ENCODE measurements at places on chromosomes 13 and 19.

DNA sequence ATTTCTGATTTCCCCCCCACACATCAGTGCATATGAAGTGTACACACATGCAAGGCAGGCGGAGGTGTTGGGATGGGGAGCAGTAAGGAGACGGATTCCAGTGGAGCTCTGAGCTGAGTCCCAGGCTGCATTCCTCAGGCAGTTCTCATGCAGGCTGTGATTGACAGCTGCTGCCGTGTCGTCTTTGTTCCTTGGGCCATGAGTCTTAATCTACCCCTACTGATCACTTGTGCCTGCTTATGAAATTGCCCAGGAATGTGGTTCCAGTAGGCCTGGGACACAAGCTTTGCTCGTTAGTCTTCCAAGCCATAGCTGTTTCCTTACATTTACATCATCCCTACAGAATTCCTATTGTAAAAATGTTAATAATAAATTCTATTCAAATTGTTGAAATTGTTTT is 1241.9 kb downstream of the UQCRFS1 start:
- DNase-seq = peak; percentile 56

GRCh38 chr13:37766502-37766901 is 103.1 kb downstream of the TRPC4 start:
- DNase-seq = no peak

DNA sequence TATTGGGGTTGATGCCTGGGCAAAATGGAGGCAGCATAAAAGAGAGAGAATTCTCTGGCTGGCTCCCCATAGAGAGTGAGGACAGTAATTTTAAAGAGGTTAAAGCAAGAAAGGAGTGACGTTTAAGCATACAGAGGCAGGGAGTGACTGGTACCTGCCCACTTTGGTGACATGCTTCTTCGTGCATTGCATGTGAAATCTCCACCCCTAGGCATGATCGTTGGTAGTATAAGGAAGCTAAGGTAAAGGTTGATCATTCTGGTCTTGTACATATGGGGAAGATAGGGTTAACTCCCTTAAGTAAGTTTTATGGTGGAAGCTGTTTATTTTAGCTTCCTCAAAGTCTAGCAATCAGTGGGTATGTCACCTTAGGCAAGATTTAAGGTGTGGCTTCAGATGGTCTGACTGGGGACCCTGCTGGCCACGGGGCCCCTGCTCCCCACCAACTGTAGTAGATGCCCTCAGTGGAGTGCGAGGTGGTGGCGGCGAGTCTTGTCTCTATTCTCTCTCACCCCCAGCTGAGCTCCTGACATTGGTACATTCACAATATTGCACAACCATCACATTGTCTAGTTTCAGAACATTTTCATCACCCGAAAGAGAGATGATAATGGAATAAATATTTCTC is 797.5 kb upstream of the SPRY2 start:
- DNase-seq = no peak

DNA sequence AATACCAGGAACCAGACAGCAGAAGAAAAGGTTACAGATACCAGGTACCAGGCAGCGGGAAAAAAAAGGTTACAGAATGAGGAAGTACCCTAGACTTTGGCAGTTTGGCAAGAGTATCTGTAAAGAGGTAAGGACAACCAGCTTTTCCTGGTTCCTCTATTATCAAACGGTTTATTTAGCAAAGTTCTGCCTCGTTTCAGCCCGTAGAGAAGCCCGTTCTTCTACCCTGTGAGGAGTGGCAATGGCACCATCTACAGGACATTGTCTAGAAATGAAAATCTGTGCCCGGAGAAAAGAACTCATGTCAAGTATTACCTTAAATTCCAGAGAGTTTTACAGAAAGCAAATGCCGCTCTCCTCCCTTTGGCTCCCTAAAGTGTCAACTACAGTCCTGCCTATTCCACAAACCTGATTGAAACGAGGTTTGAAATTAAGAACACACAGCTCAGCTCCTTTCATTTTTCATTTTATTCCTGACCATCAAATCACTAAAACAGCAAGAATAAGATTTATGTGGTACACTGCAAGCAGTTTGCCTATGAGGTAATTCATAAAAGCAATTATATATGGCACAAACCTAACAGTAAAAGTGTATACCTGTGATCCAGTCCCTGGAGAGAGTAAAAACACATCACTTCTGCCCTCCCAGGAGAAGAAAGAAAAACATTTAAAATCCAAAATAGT is 226.3 kb downstream of the SLC7A1 start:
- DNase-seq = peak; percentile 43

GRCh38 chr19:43534816-43535761 is 2.1 kb downstream of the ZNF575 start:
- peak; percentile 38 for DNase-seq

- peak; percentile 86 for DNase-seq
These were observed 2.4 kb downstream of the ZMYM5 start for GRCh38 chr13:19860884-19861655.

GRCh38 chr13:43100667-43101066 is 77.3 kb downstream of the DNAJC15 start:
- DNase-seq = no peak

DNA sequence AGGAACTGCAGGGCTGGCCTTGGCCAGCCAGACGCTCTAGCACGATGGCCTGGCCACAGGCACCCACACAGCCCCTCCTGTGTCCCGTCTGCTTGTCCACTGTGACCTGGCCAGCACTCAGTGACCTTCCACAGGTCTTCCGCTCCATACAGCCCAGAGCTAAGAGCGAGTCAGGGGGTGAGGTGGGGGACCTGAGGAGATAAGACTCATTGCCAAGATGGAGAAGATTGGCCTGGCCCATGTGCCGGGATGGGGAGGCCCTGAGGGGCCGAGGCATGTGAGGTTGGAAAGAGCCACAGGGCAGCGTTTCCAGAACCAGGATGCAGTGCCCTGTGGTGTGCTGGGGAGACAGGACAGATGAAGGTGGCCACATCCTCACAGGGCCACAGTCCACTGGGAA is 10.2 kb upstream of the SLC7A9 start:
- no peak for DNase-seq

DNA sequence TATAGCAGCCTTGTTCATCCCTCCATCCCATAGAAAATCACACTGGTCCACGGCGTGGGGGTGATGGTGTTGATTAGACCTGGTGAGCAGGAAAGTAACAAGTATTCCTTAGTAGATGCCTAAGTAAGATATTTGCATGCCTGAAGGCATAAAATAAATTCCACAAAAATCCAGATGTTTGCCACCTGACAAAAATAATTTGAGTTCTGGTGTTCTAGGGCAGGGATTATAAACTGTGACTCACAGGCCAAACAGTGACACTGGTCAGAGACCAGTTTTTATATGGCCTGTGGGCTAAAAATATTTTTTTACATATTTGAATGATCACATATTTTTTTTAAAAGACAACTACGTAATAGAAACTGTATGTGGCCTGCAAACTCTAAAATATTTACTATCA is 310.7 kb downstream of the RFC3 start:
- DNase-seq = peak; percentile 81

DNA sequence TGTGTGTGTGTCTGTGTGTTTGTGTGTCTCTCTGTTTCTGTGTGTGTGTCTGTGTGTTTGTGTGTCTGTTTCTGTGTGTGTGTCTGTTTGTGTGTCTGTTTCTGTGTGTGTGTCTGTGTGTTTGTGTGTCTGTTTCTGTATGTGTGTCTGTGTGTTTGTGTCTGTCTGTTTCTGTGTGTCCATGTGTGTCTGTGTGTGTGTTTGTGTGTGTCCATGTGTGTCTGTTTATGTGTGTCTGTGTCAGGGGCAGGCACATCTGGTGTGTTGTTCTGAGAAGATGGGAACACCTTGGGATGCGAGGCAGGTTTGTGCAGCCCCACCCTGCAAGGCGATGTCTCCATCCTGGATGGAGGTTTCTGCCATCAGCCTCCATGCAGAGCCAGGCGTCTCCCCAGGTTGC is 275.8 kb upstream of the SOX1 start:
- no peak for DNase-seq

- peak; percentile 61 for DNase-seq
These were observed 87.9 kb downstream of the LRCH1 start for GRCh38 chr13:46640843-46641242.

DNA sequence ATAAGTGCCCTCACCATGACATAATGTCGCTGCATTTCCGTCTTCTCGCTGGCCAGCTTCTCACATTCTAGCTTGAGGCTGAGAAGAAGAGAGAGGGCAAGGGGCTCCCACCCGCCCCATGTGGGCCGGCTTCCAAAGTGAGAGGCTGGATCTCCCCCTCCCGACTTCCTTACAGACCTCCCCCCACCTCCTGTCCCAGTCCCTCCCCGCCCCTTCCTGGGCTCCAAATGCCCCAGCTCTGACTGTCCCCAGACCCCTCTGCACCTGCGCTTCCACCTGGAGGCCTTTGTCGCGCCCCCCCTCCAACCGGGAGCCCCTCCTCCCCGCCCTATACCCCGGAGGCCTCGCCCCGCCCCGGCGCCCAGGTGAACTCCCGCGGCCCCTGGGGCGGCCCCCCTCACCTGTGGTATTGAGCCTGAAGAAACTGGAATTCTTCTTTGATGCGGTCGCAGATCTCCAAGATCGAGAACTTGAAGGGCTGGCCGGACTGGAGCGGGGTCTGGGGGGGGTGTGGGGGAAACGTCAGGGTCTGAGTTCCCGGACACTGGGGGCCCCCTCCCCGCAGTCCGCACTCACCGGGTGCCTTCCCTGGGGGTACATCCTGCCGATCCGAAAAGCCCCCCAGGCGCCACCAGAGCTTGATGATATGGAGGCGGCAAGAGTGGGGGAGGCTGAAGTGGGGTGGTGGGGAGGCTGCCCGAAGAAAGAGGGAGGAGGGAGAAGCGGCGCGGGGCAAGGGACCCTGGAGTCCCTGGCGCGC is 595 bp downstream of the TLE2 start:
- DNase-seq = no peak

DNA sequence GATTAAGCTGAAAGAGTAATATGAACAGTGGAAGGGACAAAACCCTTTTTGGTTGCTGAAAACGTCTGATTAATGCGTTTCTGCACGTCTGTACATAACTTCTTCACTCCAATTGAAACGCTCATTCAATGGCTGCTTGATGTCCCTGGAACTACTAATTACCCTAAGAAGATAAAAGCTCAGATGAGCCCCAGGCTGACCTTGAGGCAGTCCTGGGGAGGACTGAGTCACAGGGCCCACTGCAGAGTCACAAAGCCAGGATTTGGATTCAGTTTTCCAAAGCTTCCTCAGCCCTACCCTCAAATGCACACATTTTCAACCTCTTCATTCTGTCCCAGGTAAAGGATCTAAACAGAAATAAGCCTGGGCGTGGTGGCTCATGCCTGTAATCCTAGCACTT is 75.0 kb upstream of the FLT1 start:
- no peak for DNase-seq

- DNase-seq = no peak
These were observed 13.4 kb downstream of the OLFM4 start for GRCh38 chr13:53041968-53042516.

GRCh38 chr13:113915012-113915763 is 51.3 kb upstream of the GAS6 start:
- DNase-seq = no peak

- no peak for DNase-seq
These were observed 18.5 kb downstream of the SLC27A1 start for GRCh38 chr19:17488593-17489391.

- DNase-seq = no peak
These were observed 160.0 kb upstream of the ATXN8OS start for GRCh38 chr13:69947582-69947981.

GRCh38 chr13:77415253-77416071 is 88.6 kb upstream of the MYCBP2 start:
- DNase-seq = no peak

GRCh38 chr19:19485161-19485997 is 30.0 kb downstream of the TSSK6 start:
- DNase-seq = peak; percentile 62

GRCh38 chr19:5489551-5489950 is 34.3 kb downstream of the ZNRF4 start:
- DNase-seq = no peak

DNA sequence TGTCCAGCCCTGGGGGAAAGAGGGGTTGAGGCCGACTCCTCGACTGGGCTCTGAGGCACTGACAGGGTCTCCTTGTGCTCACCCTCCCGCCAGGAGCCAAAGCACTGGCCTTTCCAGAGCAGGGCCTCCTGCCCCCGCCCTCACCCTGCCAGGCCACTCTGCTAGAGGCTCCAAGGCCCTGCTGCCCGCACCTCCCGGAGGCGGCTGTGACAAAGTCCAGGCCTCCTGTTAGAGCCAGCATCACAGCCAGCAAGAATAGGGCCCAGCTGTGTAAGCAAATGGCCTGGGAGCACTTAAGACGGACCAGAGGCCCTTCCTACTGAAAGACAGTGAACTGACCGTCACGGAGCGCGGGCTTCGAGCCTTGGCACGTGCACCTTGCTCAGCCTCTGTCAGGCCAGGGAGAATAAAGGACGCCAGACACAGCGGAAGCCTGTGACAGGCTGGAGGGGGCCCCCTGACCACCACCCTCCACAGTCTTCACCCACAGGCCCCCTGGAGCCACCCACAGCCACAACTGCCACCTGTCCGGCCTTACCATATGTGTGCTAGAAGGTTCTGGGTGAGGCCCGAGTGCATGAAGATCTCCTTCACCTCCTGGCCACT is 50.9 kb downstream of the EPS15L1 start:
- no peak for DNase-seq

DNA sequence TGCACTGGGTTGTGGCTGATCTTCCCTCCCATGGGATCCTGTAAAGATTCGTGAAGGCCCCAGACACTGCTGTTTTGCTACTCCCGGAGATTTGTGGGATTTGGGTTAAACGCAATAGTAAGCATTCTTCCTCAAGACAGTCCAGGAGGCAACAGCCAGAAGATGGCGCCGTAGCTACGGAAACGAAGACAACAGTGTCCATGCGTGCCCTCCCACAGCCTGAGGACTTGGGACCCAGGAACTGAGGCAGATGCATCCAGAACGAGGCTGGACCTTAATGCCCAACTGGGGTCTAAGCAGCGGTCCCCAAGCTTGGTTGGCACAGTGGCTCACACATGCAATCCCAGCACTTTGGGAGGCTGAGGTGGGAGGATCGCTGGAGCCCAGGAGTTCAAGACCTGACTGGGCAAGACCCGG is 57.6 kb upstream of the ZNF507 start:
- DNase-seq = peak; percentile 65

GRCh38 chr19:3263866-3264265 is 39.4 kb downstream of the CELF5 start:
- DNase-seq = no peak

DNA sequence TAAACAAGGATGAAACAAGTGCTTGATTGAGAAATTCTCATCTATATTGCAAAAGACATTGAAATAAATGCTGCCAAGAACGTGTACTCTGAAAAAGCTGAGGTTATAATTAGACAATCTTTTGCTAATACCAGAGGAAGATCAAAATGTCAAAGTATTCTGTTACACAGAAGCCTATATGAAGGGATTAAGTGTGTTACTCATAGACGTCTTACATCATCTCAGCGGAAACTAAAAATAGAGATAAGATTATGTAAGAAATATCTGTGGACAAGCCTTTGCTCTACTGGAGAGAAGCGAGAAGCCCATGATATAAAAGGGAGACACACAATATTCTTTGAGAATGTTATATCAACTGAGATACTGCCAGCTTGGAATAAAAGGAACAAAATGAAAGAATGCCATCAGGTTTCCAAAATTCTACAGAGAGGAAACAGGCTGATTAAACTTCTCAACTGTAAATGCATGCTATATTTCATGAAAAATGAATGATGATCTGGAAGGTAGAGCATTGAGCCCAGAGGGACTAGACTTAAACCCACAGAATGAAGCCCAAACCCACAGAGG is 699.0 kb downstream of the GPC5 start:
- DNase-seq = no peak
